ENCODE measurements at places on chromosomes 1 and 21.

DNA sequence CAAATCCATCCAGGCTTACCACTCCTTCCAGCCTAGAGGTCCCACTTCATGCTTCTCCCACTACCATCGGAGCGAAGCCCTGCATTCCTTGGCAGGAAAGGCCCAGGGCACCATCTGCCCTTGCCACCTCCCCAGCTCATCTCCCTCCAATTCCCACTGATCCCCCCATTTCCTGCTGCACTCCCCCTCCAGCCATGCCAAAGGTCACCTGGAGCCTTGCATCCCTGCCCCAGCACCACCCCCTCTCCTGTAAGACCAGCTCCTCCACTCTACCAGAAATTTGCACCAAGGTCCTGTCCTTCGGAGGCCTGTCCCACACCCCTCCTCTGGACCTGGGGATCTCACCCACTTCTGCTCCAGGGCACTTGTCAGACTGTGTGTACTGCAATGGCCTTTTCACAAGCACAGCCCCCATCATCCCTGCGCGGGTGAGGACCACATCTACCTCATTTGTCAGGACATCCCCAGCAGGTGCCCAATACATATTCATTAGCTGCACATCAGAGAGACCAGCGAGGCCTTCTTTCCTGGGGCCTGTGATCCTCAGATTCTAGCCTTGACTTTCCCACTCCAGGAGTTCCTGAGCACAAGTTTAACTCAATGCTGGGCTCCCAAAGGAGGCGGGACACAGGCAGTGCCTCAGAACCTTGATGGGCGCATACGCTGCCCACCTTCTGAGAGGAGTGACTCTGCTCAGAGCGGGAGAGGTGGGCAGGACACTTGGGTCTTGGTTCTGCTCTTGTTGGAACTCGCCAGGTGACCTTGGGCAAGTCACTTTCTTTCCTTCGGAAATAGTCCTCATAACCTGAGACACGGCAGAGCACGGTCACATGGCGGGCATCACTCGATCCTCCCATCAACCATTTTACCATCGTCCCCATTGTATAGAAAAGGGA is 49.9 kb upstream of the EDN2 start:
- DNase-seq = peak; percentile 3

- DNase-seq = no peak
These were observed 20.6 kb downstream of the NPHP4 start for GRCh38 chr1:5971471-5972197.

DNA sequence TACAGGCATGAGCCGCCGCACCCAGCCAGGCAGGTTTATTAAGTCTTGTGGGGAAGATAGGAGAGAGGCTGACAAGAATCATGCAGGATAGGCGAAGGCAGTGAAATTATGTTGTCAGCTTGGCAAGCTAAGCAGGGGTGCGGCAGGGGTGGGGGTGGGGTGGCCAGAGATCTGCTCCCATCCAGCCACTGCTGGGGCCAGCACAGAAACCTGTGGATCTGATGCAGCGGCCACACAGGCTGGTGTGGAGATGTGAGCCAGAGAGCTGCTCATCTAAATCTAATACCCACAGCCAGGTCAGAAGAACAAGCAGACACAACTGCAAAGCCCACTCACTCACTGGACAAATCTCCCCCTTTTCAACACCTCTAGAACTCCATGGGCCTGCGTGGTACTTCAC is 68.7 kb downstream of the KCTD3 start:
- DNase-seq = peak; percentile 49

- no peak for DNase-seq
These were observed 136.2 kb downstream of the ZC3H11B start for GRCh38 chr1:219476716-219477115.

- no peak for DNase-seq
These were observed 2.6 kb downstream of the TXNIP start for GRCh38 chr1:145993618-145994390.

DNA sequence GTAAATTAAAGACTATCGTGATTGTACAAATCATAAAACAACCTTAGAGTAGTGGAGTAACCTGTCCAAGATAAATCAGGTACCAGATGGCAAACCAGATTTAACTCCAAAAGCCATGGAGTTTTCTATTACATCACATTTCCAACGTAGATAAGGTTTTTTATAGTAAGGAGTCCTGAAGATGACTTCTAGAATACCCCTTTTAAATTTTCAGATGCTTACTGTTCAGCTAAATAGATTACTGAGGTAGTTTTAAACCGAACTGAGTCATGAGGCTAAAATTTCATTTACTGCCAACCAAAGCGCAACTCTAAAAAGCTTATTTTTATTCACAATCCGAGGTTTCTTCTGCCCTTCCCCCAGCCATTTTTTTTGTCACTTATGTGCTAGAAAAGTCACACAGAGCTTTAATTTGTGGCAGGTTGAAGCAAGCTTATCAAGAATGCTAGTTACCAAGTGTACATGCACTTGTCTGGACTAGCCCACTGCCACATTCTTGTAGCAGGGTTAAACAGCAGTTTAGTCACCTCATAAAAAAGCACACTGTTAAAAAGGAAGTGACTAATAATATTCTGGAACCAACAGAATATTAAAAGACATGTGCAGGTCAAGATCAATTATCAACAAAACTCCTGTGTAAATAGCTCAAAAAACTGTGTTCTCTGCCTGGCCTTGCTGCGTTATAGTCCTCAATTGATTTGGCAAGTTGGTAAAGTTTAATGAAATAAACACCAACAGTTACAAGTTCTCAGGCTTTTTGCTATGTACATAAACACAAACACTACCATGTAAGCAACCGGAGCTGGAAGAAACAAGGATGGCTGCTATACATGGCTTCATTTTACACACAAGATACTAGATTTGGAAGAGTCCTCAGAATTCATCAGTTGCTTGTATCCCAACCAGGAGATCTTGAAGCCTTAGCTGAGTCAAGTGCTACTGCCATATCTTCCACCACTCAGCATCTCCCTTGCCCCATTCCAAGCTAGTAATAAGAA is 180.3 kb upstream of the DMRTA2 start:
- DNase-seq = no peak

- no peak for DNase-seq
These were observed 15.0 kb downstream of the TM2D1 start for GRCh38 chr1:61709908-61710289.

DNA sequence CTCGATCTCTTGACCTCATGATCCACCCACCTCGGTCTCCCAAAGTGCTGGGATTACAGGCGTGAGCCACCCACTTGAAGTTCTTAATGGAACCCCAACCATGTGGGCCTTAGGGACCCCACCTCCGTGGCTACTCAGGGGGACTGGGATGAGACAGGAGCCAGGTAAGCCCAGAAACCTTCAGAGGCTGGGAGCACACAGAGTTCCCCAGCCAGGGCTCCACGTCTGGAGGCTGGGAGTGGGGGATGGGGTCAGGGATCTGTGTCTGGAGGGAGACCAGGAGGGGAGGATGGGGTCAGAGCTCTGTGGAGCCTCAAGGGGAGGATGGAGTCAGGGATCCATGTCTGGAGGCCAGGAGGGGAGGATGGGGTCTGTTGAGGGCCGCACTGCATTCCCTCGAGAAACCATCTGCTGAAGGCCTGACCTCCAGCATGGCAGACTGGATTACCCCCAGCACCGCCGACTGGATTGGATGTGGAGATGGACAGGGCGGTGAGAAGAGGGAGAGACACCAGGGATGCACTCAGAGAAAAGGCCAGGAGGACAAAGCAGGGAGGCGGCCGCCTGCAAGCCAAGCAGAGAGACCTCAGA is 2.1 kb upstream of the FTCD start:
- DNase-seq = no peak

- no peak for DNase-seq
These were observed 277.1 kb downstream of the ST6GALNAC3 start for GRCh38 chr1:76351655-76352054.

- no peak for DNase-seq
These were observed 105.0 kb downstream of the FNBP1L start for GRCh38 chr1:93552741-93553455.

DNA sequence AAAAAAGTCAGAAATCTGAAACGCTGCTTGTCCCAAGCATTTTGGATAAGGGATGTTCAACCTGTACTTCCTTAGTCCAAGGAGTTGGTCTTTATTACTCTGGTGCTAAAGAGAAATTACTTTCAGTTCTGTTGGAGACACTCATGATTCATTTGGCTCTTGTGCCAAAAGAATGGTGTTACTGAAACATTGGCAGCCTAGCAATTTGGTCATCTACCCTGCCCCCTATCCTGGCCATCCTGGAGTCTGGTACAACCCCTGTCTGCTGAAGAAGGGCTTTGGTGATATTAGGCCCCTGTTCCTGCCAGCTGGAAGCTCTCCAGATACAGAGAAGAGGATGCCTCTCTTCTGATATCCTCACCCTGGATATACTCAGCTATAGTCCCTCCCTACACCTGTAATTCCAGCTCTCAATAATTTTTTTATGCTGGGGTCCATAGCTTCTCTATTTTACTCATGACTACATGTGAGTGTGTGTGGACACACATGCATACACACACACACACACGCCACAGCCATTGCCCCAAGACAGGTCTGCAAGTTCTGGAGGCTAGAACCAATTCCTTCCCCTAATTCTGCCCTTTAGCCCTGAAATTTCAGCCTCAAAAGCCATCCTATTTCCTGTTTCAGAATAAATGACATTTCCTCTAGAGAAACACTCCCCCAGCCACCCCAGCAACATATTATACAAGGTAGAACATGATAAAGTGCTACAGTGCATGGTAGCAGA is 40.0 kb downstream of the LHX8 start:
- no peak for DNase-seq

DNA sequence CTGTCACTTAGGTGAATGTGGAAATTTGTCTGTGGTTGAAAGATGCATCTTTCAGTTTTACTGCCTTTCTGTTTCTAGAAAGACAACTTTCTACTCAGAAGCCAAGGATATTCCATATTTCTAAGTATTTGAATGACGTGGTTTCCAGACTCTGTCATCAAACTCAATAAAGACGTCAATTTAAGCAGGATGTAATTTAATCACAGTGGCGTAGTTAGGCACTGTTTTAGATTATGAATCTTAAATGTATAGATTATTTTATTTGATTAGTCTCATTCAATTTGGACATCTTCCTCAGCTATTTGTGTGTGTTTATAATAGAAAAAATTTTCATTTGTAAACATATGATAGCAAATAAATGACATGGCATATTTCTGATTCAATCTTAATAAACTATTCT is 298.9 kb downstream of the RYR2 start:
- DNase-seq = no peak

DNA sequence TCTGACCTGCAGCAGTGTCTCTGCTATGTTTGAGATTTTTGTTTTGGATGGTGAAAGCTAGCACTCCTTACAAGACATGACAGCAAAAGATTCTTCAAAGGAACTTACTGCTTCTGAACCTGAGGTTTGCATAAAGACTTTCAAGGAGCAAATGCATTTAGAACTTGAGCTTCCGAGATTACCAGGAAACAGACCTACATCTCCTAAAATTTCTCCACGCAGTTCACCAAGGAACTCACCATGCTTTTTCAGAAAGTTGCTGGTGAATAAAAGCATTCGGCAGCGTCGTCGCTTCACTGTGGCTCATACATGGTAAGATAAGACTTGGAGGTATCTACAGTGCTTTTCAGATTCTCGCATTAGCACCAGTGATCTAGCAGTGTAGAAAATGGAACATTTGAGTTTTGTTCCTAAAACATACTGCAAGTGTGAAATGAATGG is 200.2 kb downstream of the PDE4B start:
- no peak for DNase-seq

DNA sequence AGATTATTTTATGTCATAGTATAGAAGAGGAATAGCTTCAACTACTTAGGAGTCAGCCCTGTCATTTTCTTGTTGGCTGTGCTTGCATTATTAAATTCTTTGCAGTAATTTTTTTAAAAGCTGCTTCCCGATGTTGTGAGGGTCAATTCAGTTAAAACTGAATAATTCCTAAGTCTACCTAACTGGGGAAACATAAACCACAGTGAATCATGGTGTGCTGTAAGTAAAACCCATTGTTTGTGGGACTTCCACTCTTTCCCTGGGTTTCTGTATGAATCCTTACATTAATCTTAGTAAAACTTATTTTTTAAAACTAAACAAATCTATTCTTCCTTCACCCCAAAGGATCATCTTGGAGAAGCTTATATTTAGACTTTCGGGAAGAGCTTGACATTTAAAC is 4.4 kb downstream of the SUCO start:
- DNase-seq = no peak

GRCh38 chr1:113142791-113143190 is 69.8 kb downstream of the LRIG2 start:
- DNase-seq = no peak

- no peak for DNase-seq
These were observed 132.6 kb downstream of the ETS2 start for GRCh38 chr21:38938343-38938742.

DNA sequence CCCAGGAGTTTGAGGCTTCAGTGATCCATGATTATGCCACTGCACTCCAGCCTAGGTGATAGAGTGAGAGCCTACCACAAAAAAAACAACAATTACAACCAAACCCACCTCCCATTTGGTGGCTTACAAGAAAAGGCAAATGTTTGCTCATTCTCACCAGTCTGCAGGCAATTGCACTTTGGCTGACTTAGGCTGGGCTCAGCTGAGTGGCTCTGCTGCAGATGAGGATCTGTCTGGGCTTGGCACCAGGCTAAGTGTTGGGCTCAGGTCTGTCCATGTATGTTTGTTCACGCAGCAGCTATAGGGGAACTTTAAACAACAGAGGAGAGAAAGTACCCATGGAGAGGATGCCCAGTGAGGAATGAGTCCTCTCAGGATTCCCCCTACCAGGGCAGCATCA is 28.0 kb upstream of the COA6 start:
- DNase-seq = no peak

- DNase-seq = no peak
These were observed 1.5 kb downstream of the CCN1 start for GRCh38 chr1:85581802-85582686.

DNA sequence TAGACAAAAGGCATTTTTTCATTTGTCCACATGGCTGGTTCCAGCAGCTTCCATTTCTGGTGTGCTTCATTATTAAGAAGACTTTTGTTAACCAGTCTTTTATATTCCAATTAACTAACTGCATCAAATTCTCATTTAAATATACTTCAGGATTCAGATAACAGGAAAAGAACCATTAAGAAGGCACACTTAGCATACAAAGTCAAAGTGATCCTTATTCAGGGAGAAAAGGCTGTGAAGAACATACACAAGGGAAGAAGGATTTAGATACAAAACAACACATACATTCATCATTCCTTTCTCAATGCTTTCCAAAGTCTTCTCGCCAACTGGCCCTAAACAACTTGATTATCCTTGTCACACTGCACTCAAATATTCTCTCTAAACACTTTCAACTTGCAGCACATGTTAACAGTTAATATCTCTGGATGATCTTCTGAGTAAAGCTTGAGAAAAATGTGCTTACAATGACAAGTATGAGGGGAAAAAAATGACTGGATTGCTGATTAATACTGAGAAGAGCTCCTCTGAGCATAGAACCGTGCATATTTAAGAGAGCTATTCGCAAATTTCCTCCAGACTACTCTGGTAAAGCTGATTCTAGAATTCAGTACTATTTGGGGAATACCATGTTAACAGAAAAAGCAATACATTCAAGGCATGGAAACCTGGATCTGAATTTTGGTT is 225.2 kb upstream of the TNR start:
- DNase-seq = no peak
